ENCODE measurements at places on chromosomes 2 and 18. TPM values are rescaled to one million over a fixed set of nuclear protein-coding genes. Genes with fewer than 3 reads are reported as not detected.

- H3K27ac ChIP-seq = no peak overlapping the region
- no peaks in the 10 kb centered on the region for H3K27me3 ChIP-seq
- DNase-seq = no peak
- no peak overlapping the region for H3K4me3 ChIP-seq
Observed at GRCh38 chr2:19176977-19177376, 181.4 kb downstream of the OSR1 start.

DNA sequence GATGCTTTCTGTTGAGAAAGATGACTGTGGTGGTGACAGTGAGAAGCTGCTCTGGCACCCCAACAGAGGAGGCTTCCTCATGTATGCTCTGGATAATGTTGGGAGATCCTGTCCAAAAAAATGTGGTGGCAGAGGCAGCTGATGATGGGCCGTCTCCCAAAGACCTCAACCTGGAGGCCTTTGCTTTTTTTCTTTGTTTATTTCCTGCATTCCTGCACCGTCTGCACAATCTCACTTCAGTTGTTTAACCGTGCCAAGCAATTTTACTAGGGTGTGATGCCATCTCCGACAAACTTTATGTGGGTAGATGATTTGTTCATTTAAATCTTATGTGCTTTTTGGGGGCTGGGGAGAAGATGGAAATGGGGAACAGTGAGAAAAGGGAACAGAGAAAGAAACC is 62.2 kb upstream of the IGFBP5 start:
- DNase-seq = no peak
- no peaks in the 10 kb centered on the region for H3K4me1 ChIP-seq
- H3K27me3 ChIP-seq = no peaks in the 10 kb centered on the region
- H3K27ac ChIP-seq = no peak overlapping the region
- H3K36me3 ChIP-seq = no peaks in the 10 kb centered on the region

- no peak for DNase-seq
- no peaks in the 10 kb centered on the region for H3K36me3 ChIP-seq
- no peaks in the 10 kb centered on the region for H3K27me3 ChIP-seq
- H3K4me3 ChIP-seq = no peak overlapping the region
Observed at GRCh38 chr2:37321029-37321682, 3.5 kb downstream of the PRKD3 start.

GRCh38 chr2:85215081-85215447 is 81.9 kb downstream of the TCF7L1 start:
- H3K4me1 ChIP-seq = peaks cover 6% of the 10 kb centered on the region
- H3K4me3 ChIP-seq = no peak overlapping the region
- H3K36me3 ChIP-seq = no peaks in the 10 kb centered on the region
- peaks cover 32% of the 10 kb centered on the region for H3K27me3 ChIP-seq

GRCh38 chr2:88296247-88296646 is 126.1 kb downstream of the THNSL2 start:
- no peak overlapping the region for H3K27ac ChIP-seq
- peaks cover 18% of the 10 kb centered on the region for H3K27me3 ChIP-seq
- no peaks in the 10 kb centered on the region for H3K36me3 ChIP-seq
- no peak for DNase-seq

DNA sequence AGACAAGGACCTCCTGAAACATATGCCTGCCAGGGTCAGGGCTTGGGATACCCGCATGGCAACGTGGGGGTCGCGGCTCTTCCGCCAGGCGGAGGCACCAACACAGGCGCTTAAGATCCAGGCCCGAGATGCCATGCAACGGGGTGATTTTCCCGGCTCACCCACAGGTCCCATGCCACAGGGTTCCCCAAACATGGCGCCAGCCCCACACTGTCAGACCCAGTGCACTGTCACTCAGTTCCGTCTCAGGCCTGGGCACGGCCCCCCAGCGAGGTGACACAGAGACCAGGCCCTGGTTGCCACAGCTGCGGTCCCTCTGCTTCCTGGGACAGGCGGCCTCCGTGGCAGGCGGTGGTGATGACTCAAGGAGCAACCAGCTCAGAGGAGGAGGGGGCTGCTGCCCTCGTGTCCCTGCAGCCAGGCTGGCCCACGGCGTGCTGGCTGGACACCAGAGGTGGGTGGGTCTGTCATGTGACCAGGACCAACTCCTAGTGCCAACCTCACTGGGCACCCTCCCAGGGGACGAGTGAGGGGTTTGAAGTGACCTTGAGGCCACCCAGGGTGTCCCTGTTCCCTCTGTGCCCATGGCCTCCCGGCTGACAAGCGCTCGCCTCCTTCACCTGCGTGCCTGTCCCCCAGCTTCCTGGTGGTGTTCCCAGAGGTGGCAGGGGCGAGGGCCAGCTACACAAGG is 4.9 kb downstream of the PDCD1 start:
- no peaks in the 10 kb centered on the region for H3K36me3 ChIP-seq
- no peak overlapping the region for H3K4me3 ChIP-seq
- H3K4me1 ChIP-seq = no peaks in the 10 kb centered on the region
- H3K27ac ChIP-seq = no peak overlapping the region
- no peaks in the 10 kb centered on the region for H3K27me3 ChIP-seq

DNA sequence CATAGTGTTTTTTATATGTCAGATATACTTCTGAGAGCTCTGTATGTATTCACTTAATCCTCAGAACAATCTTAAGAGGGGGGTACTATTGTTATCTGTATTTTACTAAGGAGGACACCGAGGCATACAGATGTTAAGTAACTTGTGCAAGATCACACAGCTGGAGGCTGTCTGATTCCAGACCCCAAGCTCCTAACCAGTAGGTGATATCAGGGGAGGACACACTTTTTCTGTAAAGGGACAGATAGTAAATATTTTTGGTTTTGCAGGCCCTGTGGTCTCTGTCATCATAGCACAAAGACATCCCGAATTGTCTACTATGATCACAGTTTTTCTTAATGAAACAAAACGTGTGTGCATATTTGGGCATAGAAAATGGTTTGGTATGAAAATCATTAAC is 143.7 kb downstream of the LAMA3 start:
- no peaks in the 10 kb centered on the region for H3K27me3 ChIP-seq
- DNase-seq = no peak
- H3K4me1 ChIP-seq = no peaks in the 10 kb centered on the region
- H3K36me3 ChIP-seq = no peaks in the 10 kb centered on the region

GRCh38 chr18:58937887-58938267 is 73.2 kb downstream of the ZNF532 start:
- H3K4me1 ChIP-seq = peaks cover 11% of the 10 kb centered on the region
- no peaks in the 10 kb centered on the region for H3K27me3 ChIP-seq
- H3K36me3 ChIP-seq = peaks cover 32% of the 10 kb centered on the region
- DNase-seq = no peak
- no peak overlapping the region for H3K27ac ChIP-seq

DNA sequence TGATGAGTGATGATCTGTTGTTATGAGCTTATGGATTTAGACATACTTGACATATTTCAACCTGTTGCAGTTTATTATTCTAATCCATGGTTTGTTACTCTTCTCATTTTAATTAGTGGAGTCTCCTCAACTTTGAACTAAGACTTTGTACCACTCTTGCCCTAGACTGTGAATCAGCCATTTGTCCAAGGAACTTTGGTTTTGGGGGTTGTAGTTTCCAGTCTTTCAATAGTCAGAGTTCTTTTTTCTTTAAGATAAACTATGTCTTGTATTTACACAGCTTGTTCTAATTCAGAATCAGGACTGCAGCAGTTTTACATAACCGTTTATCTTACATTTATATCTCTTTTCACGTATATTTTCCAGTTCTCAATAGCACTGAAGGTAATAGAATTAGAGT is 133.6 kb downstream of the GULP1 start:
- no peaks in the 10 kb centered on the region for H3K36me3 ChIP-seq
- H3K4me3 ChIP-seq = no peak overlapping the region
- H3K4me1 ChIP-seq = no peaks in the 10 kb centered on the region
- no peak for DNase-seq
- no peaks in the 10 kb centered on the region for H3K27me3 ChIP-seq

Gene PIKFYVE
- 12.0 TPM for polyA plus RNA-seq

Gene PDCD1
- not detected for polyA plus RNA-seq

Gene SLC4A5
- polyA plus RNA-seq = not detected

Gene LCT
- not detected for polyA plus RNA-seq

Gene SNTG2
- polyA plus RNA-seq = 9.2 TPM

Gene PARD3B
- not detected for polyA plus RNA-seq

Gene ZNF396
- polyA plus RNA-seq = not detected
